ENCODE measurements at places on chromosomes 12 and 14. TPM values are rescaled to one million over a fixed set of nuclear protein-coding genes. Genes with fewer than 3 reads are reported as not detected.

- no peak for DNase-seq
Measured at GRCh38 chr14:22952418-22952817, 4.5 kb downstream of the HAUS4 start.

Gene TAS2R30
- 5.2 TPM for total RNA-seq

Gene CELA1
- not detected for total RNA-seq

Gene TPPP2
- 0.58 TPM for total RNA-seq

Gene CBLN3
- total RNA-seq, result 0.66 TPM

- no peak for DNase-seq
Measured at GRCh38 chr12:107306141-107306659, 212.9 kb upstream of the CRY1 start.

DNA sequence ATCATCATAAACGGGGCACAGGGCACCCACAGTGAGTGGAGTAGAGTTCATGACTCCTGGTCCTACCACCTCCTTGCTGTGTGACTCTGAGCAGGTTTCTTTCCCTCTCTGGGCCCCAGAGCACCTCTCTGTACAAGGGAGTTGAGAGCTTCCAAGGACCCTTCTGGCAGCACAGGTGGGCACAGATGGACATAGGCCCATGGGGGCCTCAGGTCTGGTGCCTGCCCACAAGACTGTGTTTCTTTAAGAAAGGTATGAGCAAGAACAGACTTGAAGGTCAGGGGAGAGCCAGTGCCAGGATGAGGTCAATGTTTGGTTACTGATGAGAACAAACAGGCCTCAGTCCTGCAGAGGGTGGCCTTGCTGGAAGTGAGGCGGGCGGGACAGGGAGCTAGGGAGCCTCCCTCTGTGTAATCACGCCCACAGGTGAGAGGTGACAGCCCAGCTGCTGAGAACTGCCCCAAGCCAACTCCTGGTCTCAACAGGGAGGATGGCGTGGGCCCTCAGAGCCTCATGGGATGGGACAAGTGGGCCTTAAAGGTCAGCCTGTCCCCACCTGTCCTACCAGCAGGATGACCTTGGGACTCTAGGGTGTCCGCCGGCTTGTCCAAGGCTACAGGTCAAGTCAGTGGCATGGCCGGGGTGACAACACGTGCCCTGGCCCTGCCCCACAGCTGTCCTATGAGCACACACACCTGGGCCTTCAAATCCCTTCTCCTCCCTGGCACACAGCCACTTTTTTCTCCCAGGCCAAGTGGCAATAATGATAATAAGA is 49.1 kb downstream of the CCDC85C start:
- peak; percentile 88 for DNase-seq

DNA sequence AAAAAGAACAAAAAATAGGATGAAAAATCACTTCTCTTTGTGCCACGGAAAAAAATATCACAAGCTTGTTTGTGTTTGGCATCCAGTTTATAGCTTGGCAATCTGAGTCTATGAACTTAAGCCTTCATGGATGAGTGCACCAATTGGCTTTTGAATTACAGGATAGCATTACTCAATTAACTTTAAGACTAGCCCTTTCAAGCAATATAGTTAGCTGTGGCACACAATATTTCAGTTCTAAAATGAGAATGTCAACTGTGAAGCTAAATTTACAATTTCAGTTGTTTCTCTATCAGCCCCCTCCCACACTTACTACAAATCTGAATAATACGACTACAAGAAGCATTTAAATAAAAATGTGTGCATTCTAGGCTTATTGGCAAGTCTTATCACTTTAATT is 8.3 kb downstream of the RERG start:
- DNase-seq, result no peak
